Activated CD8-positive, alpha-beta memory T cell treated with anti-CD3 and anti-CD28 coated beads, Interleukin-2, amount 10 ng/mL, durations not matched to agents 7 days and 5 days (primary cell): ENCODE measurements at places on chromosomes 1 and 21. TPM values are rescaled to one million over a fixed set of nuclear protein-coding genes. Genes with fewer than 3 reads are reported as not detected.

FAM72D gene
- 22.7 TPM for total RNA-seq

IBA57 gene
- total RNA-seq = 6.8 TPM

NOS1AP gene
- not detected for total RNA-seq

PRAMEF1 gene
- total RNA-seq = not detected
